ENCODE measurements at places on chromosomes 13 and 19. TPM values are rescaled to one million over a fixed set of nuclear protein-coding genes. Genes with fewer than 3 reads are reported as not detected.

Gene ZNF222
- 17.3 TPM for total RNA-seq

Gene HSPB6
- 0.23 TPM for total RNA-seq

Gene PRODH2
- not detected for total RNA-seq

Gene MYH14
- total RNA-seq: 4.4 TPM

Gene LGALS7B
- not detected for total RNA-seq

Gene C19orf85
- not detected for total RNA-seq

Measured in diencephalon (tissue), 1 donor.